Stimulated activated CD8-positive, alpha-beta memory T cell treated with anti-CD3 and anti-CD28 coated beads, Interleukin-15, amount 100 ng/mL, for 24 hours (primary cell): ENCODE measurements at places on chromosomes 12 and 14.

DNA sequence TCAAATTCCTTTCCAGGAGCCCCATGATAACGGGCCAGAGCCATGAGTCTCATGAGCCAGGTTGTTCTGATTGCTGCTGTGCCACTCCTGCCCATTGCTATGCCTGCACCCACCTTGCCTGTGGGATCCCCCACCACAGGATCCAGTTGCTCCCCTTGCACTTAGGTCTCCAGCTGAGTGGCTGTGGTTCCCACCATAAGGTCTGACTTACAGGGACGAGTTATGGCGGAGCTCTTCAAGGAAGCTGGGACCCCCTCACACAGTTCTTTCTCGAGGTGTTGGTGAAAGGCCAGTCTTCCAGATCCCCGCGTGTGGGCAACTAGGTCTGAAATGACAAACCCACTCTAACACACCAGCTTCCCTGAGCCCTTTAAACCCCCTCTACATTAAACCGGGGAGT lies 111.9 kb upstream of the C14orf180 start:
- no peak for DNase-seq

GRCh38 chr12:29517264-29517663 lies 19.8 kb upstream of the OVCH1 start:
- DNase-seq, result no peak

- no peak for DNase-seq
Measured at GRCh38 chr12:103824290-103824689, 16.7 kb downstream of the NT5DC3 start.

GRCh38 chr14:23421594-23421993 lies 13.5 kb upstream of the MYH6 start:
- no peak for DNase-seq

DNA sequence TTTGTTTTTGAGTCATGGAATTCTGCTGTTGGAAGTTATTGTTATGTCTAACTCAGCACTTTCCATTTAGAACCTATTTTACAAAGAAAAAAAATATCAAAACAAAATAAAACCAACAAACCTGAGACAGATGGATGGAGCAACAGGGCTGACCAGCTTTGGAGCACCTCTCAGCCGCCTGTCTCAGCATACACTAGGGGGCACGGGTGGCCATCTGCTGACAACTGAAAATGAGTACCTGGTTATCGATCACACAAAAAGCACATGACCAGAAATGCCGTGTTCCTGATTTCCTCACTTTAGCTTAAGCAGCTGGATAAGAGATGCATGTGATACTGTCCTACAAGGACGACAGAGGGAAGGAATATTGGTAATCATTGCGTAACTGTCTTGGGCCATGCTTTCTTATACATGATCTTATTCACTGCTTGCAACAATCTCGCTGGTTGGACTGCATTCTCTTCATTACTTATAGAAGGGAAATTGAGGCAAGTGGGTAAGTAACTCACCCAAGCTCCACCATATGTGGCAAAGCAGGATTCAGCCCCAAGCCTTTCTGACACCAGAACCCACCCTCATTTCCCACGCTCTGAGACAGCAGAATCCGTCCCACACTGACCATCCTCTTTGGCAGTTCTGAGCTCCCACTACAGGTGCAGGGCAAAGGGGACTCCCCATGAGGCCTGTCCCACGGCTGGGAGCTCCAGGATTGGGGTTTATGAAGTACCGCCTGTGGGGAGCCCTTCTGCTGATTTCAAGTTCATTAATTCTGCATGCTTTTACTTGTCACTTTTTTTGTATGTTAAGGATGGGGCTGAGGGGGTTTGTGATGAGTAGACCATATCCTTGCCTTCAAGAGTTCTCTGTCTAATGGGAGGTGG lies 43.5 kb downstream of the C14orf132 start:
- no peak for DNase-seq

GRCh38 chr14:79656496-79656895 lies 554.8 kb downstream of the DIO2 start:
- DNase-seq, result no peak

DNA sequence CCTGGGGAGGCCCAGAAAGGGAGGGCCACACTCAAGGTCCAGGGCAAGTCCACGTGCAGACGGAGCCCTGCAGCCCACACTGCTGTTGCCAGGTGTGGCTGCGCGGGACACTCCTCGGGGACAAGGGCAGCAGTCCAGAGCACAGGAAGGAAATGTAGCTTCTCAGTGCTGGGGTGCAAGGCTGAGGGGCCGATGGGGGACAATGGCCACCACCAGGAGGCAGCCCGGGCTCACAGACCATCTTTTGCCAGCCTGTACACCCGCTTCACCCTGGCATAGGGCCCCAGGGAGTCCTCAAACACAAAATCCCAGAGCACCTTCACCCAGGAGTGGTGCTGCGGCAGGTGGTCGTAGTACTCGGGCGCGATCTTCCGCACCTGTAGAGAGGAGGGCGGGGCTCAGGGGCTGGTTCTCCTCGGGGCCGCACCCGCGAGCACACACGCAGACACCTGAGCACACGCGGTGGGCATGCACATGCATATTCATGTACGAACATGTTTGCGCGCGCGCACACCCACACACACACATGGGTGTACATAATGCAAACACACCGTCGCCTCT lies 12.8 kb downstream of the DEGS2 start:
- DNase-seq, result no peak

- no peak for DNase-seq
Measured at GRCh38 chr14:38608244-38608643, 352.4 kb upstream of the CLEC14A start.

DNA sequence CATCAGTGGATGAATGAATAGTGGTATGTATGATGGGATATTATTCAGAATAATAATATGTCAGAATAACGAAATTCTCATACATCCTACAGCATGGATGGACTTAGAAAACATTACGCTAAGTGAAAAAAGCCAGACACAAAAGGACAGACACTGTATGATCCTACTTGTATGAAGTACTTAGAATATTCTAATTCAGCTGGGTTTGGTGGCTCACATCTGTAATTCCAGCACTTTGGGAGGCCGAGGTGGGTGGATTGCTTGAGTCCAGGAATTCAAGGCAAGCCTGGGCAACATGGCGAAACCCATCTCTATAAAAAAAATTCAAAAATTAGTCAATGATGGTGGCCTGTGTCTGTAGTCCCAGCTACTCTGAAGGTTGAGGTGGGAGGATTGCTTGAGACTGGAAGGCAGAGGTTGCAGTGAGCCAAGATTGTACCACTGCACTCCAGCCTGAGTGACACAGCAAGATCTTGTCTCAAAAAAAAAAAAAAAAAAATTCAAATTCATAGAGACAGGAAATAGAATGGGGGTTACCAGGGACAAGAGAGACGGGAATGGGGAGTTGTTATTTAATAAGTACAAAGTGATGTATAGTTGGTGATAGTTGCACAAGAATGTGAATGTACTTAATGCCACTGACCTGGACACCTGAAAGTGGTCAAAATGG lies 132.3 kb downstream of the CHST11 start:
- no peak for DNase-seq

DNA sequence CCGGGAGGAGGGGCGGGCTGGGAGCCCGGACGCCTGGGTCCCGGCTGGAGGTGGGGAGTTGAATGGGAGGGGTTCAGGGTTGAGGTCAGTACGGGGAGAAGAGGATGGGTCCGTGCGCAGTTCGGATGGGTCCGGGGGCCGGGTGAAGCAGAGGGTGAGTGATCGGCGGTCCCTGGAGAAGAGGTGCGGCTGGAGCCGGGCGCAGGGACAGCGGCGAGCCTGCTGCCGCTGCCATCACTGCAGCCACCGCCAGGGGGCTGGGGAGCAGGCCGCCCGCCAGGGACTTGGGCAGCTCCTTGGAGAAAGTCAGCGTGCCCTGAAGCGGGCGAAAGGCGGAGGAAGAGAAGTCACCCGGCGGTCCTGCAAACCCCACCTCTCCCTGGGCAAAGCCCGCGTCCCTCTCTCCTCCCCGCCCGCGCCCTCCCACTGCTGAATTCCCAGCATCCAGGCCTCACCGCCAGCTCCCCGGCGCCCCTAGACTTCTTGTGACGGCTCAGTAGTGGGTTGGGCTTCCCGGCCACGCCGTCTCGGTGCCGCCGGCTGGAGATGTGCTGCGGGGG lies 6.0 kb upstream of the GPR84 start:
- DNase-seq, result no peak

GRCh38 chr12:101969-102878 lies 35.7 kb downstream of the IQSEC3 start:
- DNase-seq, result no peak

DNA sequence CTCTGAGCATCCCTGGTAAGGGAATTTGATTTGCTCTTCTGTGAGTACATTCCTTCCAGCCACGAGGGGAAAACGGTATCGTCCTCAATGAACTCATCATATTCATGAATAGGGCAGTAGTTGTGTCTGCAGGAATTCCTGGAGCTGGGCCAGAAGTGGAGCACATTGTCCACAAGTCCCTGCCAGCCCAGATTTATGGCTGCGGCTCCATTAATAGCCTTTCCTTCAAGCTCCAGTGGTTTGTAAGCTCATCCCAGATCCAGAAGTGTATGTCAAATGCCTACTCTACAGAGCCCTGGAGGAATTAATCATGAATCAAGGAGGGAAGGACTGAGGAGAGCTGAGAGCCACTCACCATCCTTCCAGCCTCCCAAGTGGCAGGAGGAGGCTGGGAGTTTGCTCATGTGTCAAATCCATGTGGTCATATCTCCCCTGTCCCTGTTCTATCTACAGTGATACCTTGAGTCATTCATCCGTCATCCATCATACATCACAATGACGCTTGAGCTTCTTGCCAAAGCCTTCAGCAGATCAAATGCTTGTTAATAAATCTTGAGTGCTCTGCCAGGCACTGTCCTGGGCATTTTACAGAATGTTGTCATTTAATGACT lies 65.5 kb downstream of the SVOP start:
- DNase-seq, result no peak

DNA sequence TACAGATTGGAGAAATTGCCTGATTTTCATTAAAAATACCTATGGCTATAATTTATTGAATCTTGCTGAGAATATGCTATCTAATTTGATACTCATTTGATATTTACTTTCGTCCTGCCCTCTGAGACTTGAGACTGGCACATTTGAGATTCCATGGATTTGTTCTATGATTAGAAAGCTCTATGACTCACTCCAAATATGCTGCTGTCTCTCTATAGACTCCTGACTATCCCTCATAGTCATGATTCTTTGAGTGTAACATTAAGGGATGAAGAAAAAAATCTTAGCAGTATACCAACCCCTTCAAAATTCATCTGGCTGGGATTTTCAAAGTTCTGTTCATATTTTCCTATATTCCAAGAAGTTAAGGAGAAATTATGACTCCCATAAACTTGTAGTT lies 191.9 kb downstream of the LRIG3 start:
- no peak for DNase-seq

DNA sequence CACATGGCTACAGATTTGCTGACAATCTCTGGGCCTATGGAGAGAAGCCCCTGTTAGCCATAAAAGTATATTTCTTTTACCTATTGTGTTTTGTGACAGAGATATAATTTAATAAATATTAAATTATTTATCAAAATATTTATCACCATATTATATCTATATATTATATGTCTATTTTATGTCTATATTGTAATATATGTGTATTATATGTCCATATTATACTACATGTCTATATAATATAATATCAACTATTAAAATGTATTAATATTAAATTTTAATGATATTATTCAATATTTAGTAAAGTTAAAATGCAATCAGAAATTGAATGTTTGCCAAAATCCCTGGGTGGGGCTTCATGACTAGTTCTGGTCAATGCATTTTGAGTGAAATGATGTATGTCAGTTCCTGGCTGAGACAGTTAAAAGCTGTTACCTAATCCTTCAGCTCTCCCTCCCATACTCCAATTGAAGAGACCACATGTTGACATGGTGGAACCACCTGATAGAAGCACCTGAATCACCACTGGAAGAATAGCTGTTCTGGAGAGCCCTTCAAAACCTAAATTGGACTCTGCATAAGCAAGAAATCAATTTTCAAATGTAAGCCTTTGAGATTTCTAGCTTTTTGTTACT lies 357.3 kb upstream of the DDHD1 start:
- no peak for DNase-seq
